ENCODE measurements at places on chromosomes 5 and 9.

- no peak for DNase-seq
Measured at GRCh38 chr9:72949918-72950325, 2.9 kb downstream of the ALDH1A1 start.

- no peak for DNase-seq
Measured at GRCh38 chr9:19050637-19051591, 1.7 kb downstream of the RRAGA start.

DNA sequence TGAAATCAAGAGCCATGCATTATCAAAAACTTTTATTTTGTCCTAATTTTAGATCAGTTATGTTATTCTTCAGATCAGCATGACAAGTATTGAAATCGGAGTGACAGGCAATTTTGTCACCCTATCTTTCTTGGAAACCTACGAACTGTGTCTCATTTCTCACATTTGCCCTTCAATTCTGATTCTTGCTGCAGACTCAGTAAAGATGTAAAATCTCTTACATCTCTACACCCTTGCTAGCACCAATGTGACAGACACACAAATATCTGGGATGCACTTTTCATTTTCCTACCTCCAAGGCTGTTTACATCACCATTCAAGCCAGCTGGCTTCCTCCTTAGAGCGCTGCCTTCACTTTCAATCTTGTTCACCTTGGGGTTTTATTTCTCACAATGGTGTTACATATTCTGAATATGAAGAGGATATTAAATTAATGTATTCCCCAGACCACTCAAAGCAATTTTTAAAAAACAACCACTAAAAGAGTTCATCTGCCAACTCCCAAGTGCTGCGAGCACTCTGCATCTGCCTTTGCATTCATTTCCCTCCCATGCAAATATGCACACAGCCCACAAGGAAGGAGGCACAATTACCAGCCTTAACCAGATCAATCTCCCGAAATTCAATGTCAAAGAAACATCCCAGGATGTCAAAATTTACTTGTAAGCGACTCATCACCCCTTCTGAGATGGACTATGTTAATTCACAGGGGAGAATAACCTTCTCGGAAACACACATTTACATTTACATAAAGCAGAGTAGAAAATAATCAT, 164.3 kb downstream of the ENC1 start:
- DNase-seq, result no peak

GRCh38 chr5:171623551-171624097, 162.0 kb upstream of the SMIM23 start:
- DNase-seq, result no peak

Data from smooth muscle cell of the brain vasculature (primary cell).